ENCODE measurements at places on chromosomes 16 and 17. TPM values are rescaled to one million over a fixed set of nuclear protein-coding genes. Genes with fewer than 3 reads are reported as not detected.
A peak's percentile ranks its signal among the peaks of the same experiment; 100 is the strongest.

- H3K27ac ChIP-seq = peak overlapping the region; percentile 99
- no peak for DNase-seq
- H3K4me1 ChIP-seq = peaks cover 38% of the 10 kb centered on the region
- H3K36me3 ChIP-seq = no peaks in the 10 kb centered on the region
These were observed 4.4 kb downstream of the KDM6B start for GRCh38 chr17:7838090-7839075.

DNA sequence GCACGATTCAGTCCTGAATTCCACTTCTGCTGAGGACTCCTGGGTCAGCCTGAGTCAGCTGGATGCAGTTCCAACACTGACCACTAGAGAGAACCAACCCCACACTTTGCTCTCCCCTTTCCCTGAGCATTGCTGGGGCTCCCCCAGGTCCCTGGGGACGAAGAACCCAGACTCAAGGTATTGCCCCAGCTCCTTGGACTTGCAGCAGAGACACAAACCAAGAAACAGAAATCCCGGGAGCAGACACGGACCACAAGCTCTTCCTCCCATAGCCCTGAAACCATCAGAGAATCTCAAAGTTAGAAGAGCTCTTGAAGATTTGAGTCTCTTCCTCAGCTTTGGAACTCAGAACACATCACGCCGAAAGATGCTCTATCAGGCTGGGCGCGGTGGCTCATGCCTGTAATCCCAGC, 678 bp upstream of the GH1 start:
- no peak overlapping the region for H3K4me3 ChIP-seq
- no peak for DNase-seq
- no peaks in the 10 kb centered on the region for H3K4me1 ChIP-seq
- no peak overlapping the region for H3K27ac ChIP-seq
- no peaks in the 10 kb centered on the region for H3K27me3 ChIP-seq

QRICH2 gene
- total RNA-seq = 4.3 TPM

- H3K27ac ChIP-seq = peak overlapping the region; percentile 85
- no peaks in the 10 kb centered on the region for H3K27me3 ChIP-seq
- H3K4me1 ChIP-seq = peaks cover 6% of the 10 kb centered on the region
- DNase-seq = no peak
- peak overlapping the region; percentile 90 for H3K4me3 ChIP-seq
These were observed 750 bp downstream of the ZFHX3 start for GRCh38 chr16:73047221-73047535.

DNA sequence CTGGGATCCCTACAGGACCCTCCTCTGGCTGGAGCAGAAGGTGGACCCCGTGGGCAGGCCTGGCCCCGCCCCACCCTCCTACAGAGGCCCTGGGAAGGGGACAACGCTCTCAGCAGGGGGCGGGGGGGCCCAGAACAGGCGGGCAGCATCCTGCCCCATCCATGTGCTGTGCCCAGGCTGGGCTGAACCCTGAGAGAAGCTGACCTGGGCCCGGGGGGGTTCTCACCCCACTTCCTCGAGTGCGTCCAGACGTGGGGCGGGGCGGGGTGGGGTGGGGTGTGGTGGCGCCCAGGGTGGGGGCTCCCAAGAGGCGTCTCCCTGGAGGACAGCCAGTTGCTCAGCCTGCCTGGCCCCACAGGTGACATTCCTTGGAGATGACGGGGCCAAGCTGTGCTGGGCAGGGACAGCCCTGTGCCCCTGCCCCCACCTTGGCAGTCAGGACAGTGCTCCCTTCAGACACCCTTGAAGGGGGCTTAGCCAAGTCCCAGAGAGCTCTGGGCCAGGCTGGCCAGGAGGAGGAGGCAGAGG, 390 bp upstream of the UNC13D start:
- DNase-seq = peak; percentile 92
- peaks cover 7% of the 10 kb centered on the region for H3K36me3 ChIP-seq
- H3K4me3 ChIP-seq = peak overlapping the region; percentile 46
- H3K27me3 ChIP-seq = no peaks in the 10 kb centered on the region

ZCCHC14 gene
- 15.2 TPM for total RNA-seq

DNA sequence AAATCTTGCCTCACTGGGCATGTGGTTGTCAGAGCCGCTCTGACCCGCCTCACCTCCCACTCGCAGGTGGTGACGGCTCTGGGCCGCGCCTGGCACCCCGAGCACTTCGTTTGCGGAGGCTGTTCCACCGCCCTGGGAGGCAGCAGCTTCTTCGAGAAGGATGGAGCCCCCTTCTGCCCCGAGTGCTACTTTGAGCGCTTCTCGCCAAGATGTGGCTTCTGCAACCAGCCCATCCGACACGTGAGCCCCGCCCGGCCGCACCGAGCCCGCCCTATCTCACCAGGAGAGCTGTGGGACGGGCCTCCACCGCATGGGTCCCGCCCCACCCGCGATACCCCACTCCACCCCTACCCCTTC, 4.0 kb downstream of the TGFB1I1 start:
- no peaks in the 10 kb centered on the region for H3K27me3 ChIP-seq
- no peak overlapping the region for H3K4me3 ChIP-seq
- H3K27ac ChIP-seq = no peak overlapping the region
- no peak for DNase-seq
- no peaks in the 10 kb centered on the region for H3K4me1 ChIP-seq

FBXO31 gene
- total RNA-seq = 74.7 TPM

DNA sequence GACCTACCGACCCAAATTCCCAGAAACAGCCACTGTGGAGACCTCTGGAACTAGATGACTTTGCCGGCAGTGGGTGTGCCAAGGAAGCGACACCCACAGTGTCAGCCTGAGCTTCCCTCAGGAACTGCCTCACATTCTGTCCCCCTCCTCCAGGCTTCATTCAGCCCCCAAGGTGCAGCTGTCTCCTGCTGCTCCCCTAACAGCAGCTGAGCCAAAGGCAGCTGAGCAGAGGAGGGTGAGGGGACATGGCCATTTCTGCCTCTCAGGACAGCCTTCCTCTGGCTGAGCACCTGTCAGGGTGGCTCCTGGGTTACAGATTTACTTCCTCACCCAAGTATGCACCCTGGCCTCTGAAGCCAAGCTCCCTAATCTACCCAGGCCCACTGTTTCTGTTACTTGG, 22.1 kb upstream of the MTMR4 start:
- no peak overlapping the region for H3K27ac ChIP-seq
- no peak overlapping the region for H3K4me3 ChIP-seq
- H3K36me3 ChIP-seq = no peaks in the 10 kb centered on the region

DNA sequence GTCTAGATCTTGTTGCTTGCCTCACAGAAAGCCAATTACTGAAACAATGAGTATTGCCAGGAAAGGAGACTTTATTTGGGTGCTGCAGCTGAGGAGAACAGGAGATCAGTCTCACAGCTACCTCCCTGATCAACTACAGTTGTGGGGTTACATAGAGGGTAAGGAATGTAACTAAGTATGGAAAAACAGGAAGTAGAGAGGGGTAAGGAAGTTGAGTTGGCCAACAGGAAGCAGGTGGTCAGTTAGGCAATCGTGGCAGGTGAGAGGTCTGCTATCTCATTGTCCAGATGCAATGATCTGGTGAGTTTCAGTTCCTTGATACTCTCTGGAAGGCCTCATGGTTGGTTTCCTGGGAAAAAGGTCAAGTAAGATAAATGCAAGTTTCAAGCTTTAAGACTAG, 333.1 kb upstream of the GOT2 start:
- no peak for DNase-seq
- H3K36me3 ChIP-seq = no peaks in the 10 kb centered on the region
- no peaks in the 10 kb centered on the region for H3K4me1 ChIP-seq
- no peak overlapping the region for H3K27ac ChIP-seq
- H3K4me3 ChIP-seq = no peak overlapping the region
- no peaks in the 10 kb centered on the region for H3K27me3 ChIP-seq

STAT5B gene
- total RNA-seq = 101 TPM

- H3K4me3 ChIP-seq = no peak overlapping the region
- no peaks in the 10 kb centered on the region for H3K36me3 ChIP-seq
- H3K4me1 ChIP-seq = no peaks in the 10 kb centered on the region
- H3K27me3 ChIP-seq = no peaks in the 10 kb centered on the region
These were observed 9.5 kb downstream of the MRPL27 start for GRCh38 chr17:50363217-50364060.

CES5A gene
- total RNA-seq = not detected

CXCL16 gene
- total RNA-seq = 18.6 TPM
